ENCODE measurements at places on chromosomes 12 and 14.
A peak's percentile ranks its signal among the peaks of the same experiment; 100 is the strongest.

GRCh38 chr12:45400991-45401390 lies 185.1 kb downstream of the ANO6 start:
- no peak for DNase-seq

DNA sequence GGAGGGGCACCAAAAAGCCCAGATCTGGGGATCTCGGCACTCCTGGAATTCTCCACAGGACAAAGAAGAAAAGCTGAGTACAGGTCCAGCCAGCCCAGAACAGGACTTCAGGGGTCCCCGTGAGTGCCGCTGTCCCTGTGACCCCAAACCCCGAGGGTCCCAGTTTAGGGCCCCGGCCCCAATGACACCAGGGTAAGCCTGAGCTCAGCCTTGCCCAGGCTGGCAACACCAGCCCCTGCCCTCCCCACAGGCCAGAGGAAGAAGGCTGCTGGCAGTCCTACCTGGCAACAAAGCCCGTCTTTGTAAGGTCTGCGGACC lies 1.8 kb downstream of the CDK2AP1 start:
- no peak for DNase-seq

DNA sequence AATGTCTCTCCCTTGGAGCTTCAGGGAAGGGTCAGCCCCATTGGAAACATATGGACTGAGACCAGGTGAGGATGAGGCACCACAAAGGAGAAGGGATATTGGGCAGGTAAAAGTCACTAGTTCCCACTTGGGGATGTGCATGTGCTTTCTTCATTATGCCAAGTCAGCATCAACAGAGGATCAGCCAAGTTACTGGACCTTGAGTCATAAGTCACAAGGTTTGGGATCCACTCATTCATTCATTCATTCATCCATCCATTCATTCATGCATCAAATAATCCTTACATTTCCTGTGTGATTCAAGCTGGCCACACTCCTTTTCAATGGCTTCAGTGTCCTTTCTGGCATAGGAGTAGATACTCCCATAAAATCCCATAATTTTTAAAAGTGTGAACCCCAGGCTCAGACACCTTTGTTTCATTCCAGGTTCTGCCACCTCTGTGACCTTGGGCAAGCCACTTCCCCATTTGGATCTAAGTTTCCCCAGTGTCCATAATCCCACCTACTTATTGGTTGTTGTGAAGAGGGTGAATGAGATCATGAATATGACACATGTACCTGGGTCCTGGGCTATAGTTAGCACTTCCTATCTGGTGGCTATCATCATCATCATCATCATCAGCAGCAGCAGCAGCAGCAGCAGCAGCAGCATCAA lies 162.1 kb upstream of the LHX5 start:
- DNase-seq: no peak

DNA sequence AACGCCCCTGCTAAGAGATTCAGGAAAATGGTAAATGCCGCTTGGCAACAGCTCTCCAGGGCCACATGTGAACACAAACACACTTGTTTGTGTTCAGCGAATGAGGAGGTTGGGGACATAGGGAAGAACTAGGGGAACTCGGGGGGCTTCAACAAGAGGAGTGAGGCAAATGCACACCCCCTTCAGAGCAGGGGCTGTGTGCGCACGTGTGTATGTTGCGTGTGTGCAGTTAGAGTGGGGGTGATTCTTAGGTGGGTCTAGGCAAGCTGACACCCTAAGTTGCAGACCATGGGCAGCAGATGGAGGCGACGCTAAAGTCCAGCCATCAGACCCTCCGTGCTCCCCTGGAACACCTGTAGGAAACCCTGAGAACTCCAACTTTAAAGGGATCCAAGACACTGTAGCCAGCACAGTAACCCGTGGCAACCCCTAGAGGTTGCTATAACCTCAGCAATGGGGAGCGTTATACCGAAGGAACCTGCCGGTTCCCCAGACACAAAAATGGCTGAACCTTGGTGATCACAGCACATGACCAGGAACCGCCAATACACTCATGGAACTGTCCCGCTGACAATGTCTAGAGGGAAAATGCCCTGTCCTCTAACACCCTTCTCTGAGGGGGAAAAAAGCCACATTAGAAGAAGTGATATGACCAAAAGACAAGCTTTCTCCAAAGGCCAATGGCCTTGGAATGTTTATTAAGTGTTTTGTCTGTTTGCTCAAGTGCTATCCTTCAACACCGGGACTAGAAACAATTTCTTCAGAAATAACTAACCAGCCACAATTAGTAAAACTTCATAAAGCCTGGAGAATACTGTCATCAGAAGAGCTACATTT lies 86.5 kb upstream of the CEP83 start:
- DNase-seq: peak; percentile 40

GRCh38 chr14:55802986-55803872 lies 223.2 kb downstream of the KTN1 start:
- no peak for DNase-seq

- no peak for DNase-seq
Measured at GRCh38 chr14:21311614-21312013, 31.7 kb downstream of the RPGRIP1 start.

- DNase-seq: no peak
Measured at GRCh38 chr12:123106640-123107359, 44.1 kb downstream of the PITPNM2 start.

DNA sequence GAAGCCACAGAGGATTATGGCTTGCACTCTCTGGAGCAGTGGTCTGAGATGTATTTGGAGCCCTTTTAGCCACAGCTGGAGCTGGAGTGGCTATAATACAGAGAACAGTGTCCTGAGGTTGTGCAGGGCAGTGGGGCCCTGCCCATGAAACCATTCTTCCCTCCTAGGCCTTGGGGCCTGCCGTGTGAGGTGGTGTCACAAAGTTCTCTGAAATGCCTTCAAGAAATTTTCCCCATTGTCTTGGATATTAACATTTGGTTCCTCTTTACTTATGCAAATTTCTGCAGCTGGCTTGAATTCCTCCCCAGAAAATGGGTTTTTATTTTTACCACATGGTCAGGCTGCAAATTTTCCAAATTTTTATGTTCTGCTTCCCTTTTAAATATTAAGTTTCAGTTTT lies 79.3 kb downstream of the UNC79 start:
- no peak for DNase-seq

DNA sequence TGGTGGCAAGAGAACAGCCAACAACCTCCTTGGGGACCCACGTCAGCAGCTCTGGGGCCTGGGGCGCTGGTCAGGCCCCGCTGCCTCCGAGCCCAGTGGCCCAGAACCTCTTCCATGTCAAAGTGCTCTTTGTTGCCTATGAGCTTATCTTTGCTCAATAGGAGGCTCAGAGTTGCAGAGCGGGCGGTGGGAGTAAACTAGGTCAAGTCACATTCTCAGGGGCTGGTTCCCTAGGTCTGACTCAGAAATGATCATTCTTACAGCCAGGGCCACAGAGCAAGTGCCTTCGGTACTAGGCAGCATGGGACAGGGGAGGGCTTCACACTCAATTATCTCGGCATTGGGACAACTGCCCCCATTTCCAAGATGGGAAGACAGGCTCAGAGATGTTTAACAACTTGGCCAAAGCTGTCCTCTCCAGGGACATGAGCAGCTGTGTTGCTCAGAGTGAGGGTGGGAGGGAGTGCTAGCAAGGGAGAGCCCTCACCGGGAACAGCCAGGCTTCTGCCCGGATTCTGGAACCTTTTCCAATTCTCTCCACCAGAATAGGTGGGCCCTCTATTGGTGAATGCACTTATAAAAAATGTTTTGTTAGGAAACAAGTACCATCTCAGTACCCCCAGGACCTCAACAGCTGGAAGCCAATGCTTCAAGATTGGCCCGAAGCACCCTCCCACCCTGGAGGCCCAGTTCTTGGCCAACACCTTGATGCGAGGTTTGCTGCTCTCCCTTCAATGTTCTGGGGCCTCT lies 11.9 kb downstream of the SLC25A29 start:
- DNase-seq: no peak

DNA sequence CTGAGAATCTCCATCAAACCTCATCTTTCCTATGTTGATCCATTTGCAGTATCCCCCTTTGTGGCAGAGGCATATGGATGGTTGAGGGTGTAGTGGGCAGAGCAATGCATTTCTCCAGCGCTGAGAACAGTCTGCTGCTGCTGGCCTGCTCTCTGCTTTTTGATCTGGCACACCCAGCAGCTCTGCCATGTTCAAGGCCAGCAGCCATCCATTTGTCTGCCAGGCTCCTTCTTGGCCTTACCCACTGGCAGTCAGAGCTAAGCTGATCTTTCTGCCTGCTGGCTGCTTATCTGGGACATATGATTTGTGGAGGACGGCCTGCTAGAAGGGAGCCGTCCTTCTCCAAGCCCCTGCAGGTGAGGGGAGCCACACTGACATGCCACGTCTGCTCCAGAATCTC lies 17.0 kb downstream of the NPC2 start:
- DNase-seq: no peak

DNA sequence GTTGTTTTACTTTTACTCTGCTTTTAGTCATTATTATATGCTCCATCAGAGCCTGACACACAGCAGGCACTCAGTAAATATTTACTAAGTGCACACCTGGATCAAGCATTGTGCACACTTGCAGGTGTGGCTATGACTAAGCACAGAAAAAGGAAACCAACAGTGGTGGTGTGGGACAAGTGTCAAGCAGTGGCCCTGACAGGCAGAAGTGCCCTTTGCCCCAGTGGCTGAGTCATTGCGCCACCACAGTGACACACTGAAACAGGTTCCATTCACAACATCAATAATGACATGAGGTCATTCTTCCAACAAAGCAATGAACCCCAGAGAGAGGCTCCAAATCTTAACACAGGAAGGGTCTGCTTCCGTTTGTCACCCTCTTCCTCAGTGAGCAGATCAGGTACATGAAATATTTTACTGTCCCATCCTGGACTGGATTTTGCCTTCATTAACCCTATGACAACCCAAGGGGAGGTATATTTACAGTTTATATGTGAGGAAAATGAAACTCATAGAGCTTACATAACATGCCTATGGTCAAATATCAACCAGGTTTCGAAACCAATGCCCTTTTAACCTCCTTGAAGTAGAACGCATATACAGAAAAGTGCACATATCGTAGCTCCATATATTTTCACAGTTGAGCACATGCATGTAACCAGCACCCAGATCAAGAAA lies 82.6 kb upstream of the GTF2A1 start:
- no peak for DNase-seq

- no peak for DNase-seq
Measured at GRCh38 chr12:124039276-124039675, 66.3 kb downstream of the ZNF664 start.

GRCh38 chr12:527241-527640 lies 67.5 kb downstream of the B4GALNT3 start:
- no peak for DNase-seq

GRCh38 chr12:32706335-32707024 lies 27.4 kb downstream of the DNM1L start:
- DNase-seq: no peak

DNA sequence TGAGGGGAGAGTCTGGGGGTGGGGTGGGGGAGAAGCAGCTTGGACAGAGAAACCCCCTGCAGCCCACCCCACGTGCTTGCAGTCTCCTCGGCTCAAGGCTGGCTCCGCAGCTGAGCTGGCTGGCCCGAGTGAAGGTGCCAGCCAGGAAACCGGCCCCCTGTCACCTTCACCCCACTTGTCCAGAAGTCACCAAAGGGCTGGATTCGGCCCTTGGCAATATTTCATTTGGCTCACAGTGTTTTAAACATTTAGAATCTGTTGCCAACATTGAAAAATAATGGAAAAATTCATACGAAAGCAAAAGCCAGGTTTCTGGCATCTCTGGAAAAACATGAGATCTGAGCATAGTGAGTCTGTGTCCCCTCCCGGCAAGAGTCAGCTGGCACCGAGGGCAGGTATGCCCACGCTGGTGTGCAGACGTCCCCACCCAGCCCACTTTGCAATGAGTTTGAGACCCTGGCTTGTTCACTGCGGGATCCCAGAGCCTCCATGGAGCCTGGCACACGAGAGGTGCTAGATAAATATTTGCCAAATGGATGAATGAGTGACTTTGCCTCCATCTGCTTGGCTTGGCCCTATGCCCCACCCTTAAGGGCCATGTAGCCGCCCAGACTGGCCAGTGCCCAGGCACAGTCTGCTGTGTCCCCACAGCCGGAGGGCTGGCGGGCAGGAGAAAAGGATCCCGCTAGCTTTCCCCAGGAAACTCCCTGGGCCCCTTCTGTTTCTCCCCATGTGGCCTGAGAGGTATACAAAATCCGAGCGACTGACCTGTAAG lies 18.2 kb downstream of the MSI1 start:
- DNase-seq: peak; percentile 38

DNA sequence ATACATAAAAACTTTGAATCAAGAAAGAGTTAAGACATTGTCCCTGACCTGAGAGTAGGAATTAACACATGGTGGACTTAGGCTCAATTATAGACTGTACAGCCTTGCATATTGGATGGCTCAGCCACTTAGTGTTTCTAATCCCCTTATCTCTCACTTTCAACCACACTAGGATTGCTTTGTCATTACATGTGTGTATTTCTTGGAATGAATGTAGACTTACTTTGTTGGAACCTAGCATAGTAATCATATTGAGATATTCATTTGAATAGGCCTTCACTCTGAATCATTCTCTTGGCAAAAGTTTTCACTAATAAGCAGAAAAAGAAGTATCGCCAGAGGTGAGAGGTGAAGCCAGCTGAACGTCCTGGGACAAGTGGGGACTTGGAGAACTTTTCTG lies 1973.9 kb upstream of the FLRT2 start:
- DNase-seq: no peak

DNA sequence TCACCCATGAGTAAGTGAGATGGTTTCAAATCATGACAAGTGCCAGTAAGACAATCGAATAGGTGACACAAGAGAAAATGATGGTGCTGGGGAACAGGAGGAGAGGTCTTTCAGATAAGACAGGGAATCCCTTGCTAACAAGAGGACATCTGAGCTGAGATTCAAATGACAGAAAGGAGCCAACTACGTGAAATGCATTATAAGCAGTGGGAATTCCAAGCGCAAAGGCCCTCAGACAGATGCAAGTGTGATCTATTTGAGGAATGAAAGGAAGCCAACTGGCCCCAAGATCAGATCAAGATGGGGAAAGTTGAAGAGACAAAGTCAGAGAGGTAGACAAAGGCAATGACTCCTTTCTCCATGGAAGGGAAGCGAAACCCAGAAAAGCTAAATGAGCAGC lies 4.7 kb downstream of the KCNK10 start:
- no peak for DNase-seq

DNA sequence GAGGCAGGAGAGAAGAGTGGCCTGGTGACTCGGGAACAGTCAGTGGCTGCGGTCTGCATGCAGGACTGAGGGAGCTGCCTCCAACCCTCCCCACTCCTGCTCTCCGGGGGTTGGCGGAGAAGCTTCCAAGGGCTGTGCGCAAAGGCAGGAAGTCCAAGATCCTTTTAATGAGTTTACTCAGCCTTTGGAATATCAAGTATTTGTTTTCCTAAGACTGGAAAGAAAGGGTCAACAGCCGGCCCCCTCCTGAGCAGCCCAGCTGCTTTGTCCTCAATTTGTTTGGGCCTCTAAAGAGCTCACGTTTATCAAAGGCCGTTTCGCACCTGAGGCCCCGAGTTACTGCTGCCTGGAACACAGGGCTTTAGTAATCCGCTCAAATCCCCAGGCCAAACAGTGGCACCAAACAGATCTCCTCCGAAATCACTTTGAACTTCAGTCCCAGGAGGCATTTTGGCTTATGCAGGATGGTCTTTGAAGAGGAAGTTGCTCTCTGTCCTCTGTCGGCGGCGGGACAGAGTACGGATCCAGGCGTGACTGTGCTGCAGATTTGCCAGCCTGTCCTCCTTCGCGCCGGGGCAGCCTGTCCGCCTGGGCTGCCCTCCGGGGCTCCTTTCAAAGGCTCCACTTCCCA lies 117.2 kb upstream of the FZD10 start:
- DNase-seq: peak; percentile 66
